SJSA1 (cell line): ENCODE measurements at places on chromosomes 4 and X. TPM values are rescaled to one million over a fixed set of nuclear protein-coding genes. Genes with fewer than 3 reads are reported as not detected.

DNA sequence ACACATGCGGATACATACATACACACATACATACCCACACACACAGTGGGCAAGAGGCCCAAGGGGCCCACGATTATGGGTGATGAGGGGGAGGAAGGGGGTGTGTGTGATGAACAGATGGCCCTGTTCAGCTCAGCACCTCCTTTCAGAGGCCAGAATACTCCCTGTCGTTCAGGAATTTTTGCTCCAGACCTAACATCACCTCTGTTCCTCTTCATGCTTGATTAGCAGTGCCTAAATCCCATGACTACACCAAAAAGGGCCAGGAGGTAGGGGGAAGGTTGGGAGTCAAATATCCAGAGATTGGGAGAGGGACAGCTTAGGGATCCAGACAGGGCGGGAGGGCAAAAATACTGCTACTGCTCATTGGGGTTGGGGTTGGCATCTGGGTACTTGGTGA lies 42.7 kb downstream of the SMC1A start:
- no peak overlapping the region for H3K27ac ChIP-seq
- H3K4me3 ChIP-seq = no peak overlapping the region
- no peaks in the 10 kb centered on the region for H3K4me1 ChIP-seq
- DNase-seq = no peak
- H3K36me3 ChIP-seq = peaks cover 42% of the 10 kb centered on the region
- H3K27me3 ChIP-seq = no peaks in the 10 kb centered on the region

The PITX2 gene
- 20.6 and 21.7 TPM in 2 replicates for total RNA-seq

The TRIM75 gene
- total RNA-seq = not detected in 2 replicates

DNA sequence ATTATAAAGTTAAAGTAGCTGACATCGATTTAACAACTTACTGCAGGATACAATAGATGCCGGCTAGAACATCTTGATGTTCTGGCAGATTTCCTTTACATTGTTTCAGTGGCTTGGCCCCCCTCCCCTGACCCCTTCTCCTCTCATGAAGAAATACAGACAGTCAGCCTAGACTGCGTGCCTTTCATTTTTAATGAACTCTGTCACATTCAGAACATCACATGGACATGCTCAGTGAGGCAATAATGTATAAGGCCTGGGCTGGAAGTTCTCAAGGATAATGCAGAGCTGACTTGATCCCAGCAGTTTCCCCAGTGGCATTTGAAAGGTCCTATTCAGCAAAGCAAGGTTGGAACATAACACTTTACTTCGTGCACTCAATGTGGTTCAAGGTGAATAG lies 239.2 kb downstream of the ANK2 start:
- no peak overlapping the region for H3K4me3 ChIP-seq
- H3K27me3 ChIP-seq = no peaks in the 10 kb centered on the region; the same call in 1 of the 2 replicates
- no peaks in the 10 kb centered on the region for H3K36me3 ChIP-seq
- DNase-seq = no peak
- H3K27ac ChIP-seq = no peak overlapping the region
- H3K4me1 ChIP-seq = no peaks in the 10 kb centered on the region

GRCh38 chrX:38891641-38892413 lies 90.6 kb downstream of the MID1IP1 start:
- H3K4me3 ChIP-seq = no peak overlapping the region
- no peaks in the 10 kb centered on the region for H3K36me3 ChIP-seq
- no peaks in the 10 kb centered on the region for H3K27me3 ChIP-seq

DNA sequence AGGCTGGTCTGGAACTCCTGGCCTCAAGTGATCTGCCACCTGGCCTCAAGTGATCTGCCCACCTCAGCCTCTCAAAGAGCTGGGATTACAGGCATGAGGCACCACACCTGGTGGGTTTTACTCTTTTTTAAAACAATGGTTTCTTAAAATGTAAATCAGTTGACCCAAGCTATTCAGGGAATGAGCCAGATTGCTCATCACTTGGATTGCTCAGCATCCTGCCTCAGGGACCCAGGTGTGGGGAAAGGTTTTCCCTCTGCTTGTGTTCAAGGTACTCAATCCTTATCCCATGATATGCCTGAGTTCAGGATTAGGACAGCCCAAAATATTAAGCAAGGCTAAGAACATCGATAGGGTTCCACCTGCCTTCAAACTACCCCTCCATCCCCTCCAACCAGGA lies 67.4 kb downstream of the CHRNA9 start:
- H3K27me3 ChIP-seq = no peaks in the 10 kb centered on the region
- DNase-seq = no peak
- H3K4me3 ChIP-seq = no peak overlapping the region
- no peaks in the 10 kb centered on the region for H3K4me1 ChIP-seq
- no peak overlapping the region for H3K27ac ChIP-seq

GRCh38 chr4:41134581-41134980 lies 79.8 kb downstream of the APBB2 start:
- H3K4me3 ChIP-seq = no peak overlapping the region
- DNase-seq = no peak
- H3K27me3 ChIP-seq = no peaks in the 10 kb centered on the region
- H3K4me1 ChIP-seq = no peaks in the 10 kb centered on the region
- no peak overlapping the region for H3K27ac ChIP-seq

The PPAT gene
- total RNA-seq = 26.6 and 40.6 TPM in 2 replicates

DNA sequence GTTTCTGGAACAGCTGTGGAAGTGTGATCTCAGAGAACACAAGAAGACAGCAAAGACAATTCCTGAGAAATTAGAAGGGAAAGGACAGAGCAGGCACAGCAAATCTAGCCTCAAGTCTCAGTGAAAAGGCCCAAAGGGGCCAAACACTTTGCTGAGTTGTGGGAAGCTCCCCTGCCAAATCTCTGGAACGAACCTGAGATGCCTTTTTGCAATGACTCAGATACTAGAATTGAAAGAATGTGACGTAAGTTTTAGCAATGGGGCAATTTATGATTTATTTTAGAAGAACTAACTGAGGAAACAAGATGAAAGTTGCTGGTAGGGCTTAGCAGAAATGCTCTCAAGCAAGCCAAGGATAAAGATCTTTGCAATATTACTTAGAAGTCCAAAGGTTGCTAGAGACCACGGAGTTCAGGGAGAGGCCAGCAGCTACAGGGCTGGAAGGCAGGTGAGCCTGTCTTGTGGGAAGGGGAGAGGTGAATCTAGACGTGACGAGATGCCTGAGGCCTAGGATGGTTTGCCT lies 92.8 kb downstream of the AMELX start:
- H3K4me1 ChIP-seq = no peaks in the 10 kb centered on the region
- H3K4me3 ChIP-seq = no peak overlapping the region
- no peaks in the 10 kb centered on the region for H3K36me3 ChIP-seq
- H3K27me3 ChIP-seq = no peaks in the 10 kb centered on the region
- DNase-seq = no peak

GRCh38 chr4:4325321-4325720 lies 35.3 kb downstream of the ZBTB49 start:
- no peak overlapping the region for H3K27ac ChIP-seq
- no peak overlapping the region for H3K4me3 ChIP-seq
- H3K27me3 ChIP-seq = no peaks in the 10 kb centered on the region
- no peak for DNase-seq
- H3K36me3 ChIP-seq = peaks cover 10% of the 10 kb centered on the region

GRCh38 chrX:154021131-154021611 lies 1.5 kb upstream of the IRAK1 start:
- no peaks in the 10 kb centered on the region for H3K27me3 ChIP-seq
- no peak overlapping the region for H3K27ac ChIP-seq
- H3K36me3 ChIP-seq = peaks cover 20% of the 10 kb centered on the region
- no peak overlapping the region for H3K4me3 ChIP-seq
- DNase-seq = peak; percentile 32
- H3K4me1 ChIP-seq = peaks cover 46% of the 10 kb centered on the region

DNA sequence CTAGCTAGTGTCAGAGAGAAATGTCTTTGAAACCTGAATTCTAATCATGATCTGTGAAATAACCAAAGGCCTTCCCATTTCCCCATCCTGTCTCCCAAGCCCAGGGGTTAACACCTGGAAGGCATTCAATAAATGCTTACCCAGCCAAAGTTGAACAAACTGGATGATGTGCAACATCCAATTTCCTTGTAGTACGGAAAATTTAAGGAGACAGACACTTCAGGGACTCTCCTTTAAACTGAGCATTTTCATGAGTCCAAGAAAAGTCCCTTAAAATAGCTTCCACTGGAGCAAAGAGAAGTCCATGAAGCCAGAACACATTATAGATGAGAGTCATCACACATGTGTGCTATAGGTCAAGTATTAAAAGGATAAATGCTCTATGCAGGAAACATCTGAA lies 271.2 kb downstream of the RAB28 start:
- no peaks in the 10 kb centered on the region for H3K36me3 ChIP-seq
- H3K27ac ChIP-seq = no peak overlapping the region
- H3K4me1 ChIP-seq = no peaks in the 10 kb centered on the region
- DNase-seq = no peak

GRCh38 chrX:79065696-79066095 lies 78.8 kb upstream of the GPR174 start:
- H3K27me3 ChIP-seq = no peaks in the 10 kb centered on the region
- no peaks in the 10 kb centered on the region for H3K36me3 ChIP-seq
- H3K4me1 ChIP-seq = no peaks in the 10 kb centered on the region
- no peak for DNase-seq
- no peak overlapping the region for H3K4me3 ChIP-seq
- no peak overlapping the region for H3K27ac ChIP-seq

DNA sequence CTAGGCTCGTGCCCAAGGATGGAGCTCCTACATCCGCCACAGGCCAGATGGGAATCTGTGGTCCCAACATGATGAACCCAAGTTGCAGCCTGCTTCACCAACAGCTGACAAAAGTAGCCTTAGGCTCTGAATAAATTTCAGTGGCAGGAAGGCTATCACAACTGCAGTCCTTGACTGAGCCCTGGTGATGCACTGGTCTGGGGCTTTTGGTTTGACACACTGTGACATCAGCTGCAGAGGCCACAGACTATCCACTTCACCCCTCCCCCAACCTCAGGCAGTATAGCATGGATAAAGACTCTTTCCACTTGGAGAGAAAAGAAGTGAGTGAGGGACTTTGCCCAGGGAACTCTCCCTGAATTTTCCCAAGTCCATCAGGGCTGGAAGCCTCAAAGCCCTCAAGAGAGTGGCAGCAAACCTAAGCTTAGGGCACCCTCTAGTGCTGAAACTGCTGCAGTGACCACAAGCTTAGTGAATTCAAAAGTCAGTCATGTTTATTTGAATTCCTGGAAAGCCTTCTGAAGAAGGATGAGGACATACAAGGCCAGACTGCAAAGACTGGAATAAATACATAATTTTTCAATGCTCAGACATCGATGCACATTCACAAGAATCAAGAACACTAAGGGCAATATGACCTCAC lies 135.0 kb upstream of the TENT5D start:
- no peaks in the 10 kb centered on the region for H3K36me3 ChIP-seq
- DNase-seq = no peak
- no peak overlapping the region for H3K4me3 ChIP-seq
- H3K27ac ChIP-seq = no peak overlapping the region

The FHDC1 gene
- 0.03 TPM in 1 of 2 replicates, not detected in the other for total RNA-seq

GRCh38 chr4:181420950-181421349 lies 822.3 kb upstream of the TENM3 start:
- DNase-seq = no peak
- no peaks in the 10 kb centered on the region for H3K36me3 ChIP-seq
- 0 out of 2 replicates have a peak, but pooled peaks cover 3% of the 10 kb centered on the region for H3K27me3 ChIP-seq
- no peaks in the 10 kb centered on the region for H3K4me1 ChIP-seq

- H3K27ac ChIP-seq = no peak overlapping the region
- H3K36me3 ChIP-seq = peaks cover 26% of the 10 kb centered on the region
- H3K4me1 ChIP-seq = peaks cover 24% of the 10 kb centered on the region
- H3K4me3 ChIP-seq = peak overlapping the region; percentile 39
- H3K27me3 ChIP-seq = no peaks in the 10 kb centered on the region
These were observed 29.6 kb downstream of the NOP14 start for GRCh38 chr4:2933566-2934076.

DNA sequence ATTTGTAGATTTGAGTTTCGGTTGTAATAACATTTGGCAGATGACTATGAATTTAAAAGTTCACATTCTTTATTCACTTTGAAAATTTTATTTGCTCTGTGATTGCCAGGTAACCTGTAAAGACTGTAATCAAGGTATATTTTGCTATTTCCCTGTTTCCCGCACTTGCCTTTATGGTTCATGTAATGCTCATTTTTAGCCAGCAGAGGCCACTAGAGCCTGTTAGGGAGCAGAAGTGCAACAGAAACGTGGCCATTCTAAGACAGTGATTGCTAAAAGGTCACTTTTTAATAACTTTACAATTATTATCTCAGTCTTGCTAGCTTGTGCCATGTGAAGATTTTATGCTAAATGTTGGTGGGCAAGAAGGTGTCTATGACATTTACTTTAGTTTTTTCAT lies 12.4 kb downstream of the YIPF6 start:
- H3K4me1 ChIP-seq = no peaks in the 10 kb centered on the region
- peaks cover 18% of the 10 kb centered on the region for H3K36me3 ChIP-seq
- DNase-seq = no peak
- H3K4me3 ChIP-seq = no peak overlapping the region
- no peaks in the 10 kb centered on the region for H3K27me3 ChIP-seq

- no peak for DNase-seq
- no peak overlapping the region for H3K4me3 ChIP-seq
- no peaks in the 10 kb centered on the region for H3K4me1 ChIP-seq
- no peaks in the 10 kb centered on the region for H3K36me3 ChIP-seq
- H3K27me3 ChIP-seq = no peaks in the 10 kb centered on the region
These were observed 32.4 kb upstream of the CT47C1 start for GRCh38 chrX:119040432-119040831.

GRCh38 chr4:73832651-73833237 lies 3.7 kb upstream of the CXCL6 start:
- H3K27ac ChIP-seq = no peak overlapping the region
- H3K4me3 ChIP-seq = no peak overlapping the region
- DNase-seq = no peak
- no peaks in the 10 kb centered on the region for H3K27me3 ChIP-seq
- H3K36me3 ChIP-seq = no peaks in the 10 kb centered on the region

GRCh38 chr4:141229408-141230101 lies 8.9 kb downstream of the ZNF330 start:
- DNase-seq = no peak
- H3K36me3 ChIP-seq = peaks cover 90% of the 10 kb centered on the region
- H3K27me3 ChIP-seq = no peaks in the 10 kb centered on the region
- no peak overlapping the region for H3K4me3 ChIP-seq
- H3K27ac ChIP-seq = no peak overlapping the region

The GAGE13 gene
- not detected in 2 replicates for total RNA-seq

GRCh38 chr4:104752337-104752736 lies 257.6 kb upstream of the CXXC4 start:
- no peaks in the 10 kb centered on the region for H3K27me3 ChIP-seq
- DNase-seq = no peak
- H3K4me1 ChIP-seq = no peaks in the 10 kb centered on the region
- no peaks in the 10 kb centered on the region for H3K36me3 ChIP-seq
- H3K27ac ChIP-seq = no peak overlapping the region

DNA sequence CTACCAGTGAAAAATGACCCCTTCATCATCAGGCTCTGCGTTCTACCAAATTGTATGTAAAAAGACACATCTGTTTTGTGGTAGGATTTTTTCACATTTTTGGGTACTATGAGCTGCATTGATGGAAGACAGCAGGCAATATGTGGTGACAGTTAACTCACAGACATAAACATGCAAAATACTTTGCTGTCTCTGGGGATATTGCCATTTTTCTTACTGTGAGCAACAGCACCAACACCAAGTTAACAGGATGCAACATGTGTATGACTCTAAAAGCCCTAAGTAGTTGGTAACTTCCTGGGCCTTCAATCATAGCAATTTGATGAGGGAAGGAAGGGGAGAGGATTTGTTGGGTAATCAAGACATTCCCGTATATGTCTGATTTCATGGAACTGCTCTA lies 56.4 kb upstream of the DRP2 start:
- H3K4me3 ChIP-seq = no peak overlapping the region
- no peak overlapping the region for H3K27ac ChIP-seq
- H3K36me3 ChIP-seq = peaks cover 9% of the 10 kb centered on the region; the same call in 1 of the 2 replicates
- no peaks in the 10 kb centered on the region for H3K27me3 ChIP-seq
- peaks cover 8% of the 10 kb centered on the region; the same call in 1 of the 2 replicates for H3K4me1 ChIP-seq
